ENCODE measurements at places on chromosomes 11 and 22. TPM values are rescaled to one million over a fixed set of nuclear protein-coding genes. Genes with fewer than 3 reads are reported as not detected.

DNA sequence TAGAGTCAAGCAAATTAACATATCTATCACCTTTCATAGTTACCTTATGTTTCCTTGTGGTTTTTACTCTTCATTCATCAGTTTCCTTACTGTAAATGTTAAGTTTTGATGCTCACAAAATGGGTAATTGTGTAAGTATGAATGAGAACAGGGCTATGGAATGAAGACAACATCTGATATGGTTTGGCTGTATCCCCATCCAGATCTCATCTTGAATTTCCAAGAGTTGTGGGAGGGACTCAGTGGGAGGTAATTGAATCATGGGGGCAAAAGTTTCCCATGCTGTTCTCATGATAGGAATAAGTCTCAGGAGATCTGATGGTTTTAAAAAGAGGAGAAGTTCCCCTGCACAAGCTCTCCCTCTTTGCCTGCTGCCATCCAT lies 107.6 kb downstream of the CCDC34 start:
- H3K4me1 ChIP-seq, result no peaks in the 10 kb centered on the region
- H3K27me3 ChIP-seq, result peaks cover 12% of the 10 kb centered on the region
- no peak overlapping the region for H3K27ac ChIP-seq
- H3K36me3 ChIP-seq, result no peaks in the 10 kb centered on the region

The PGR gene
- not detected for total RNA-seq

GRCh38 chr11:1639102-1639620 lies 9.6 kb downstream of the KRTAP5-5 start:
- no peak overlapping the region for H3K4me3 ChIP-seq
- no peak overlapping the region for H3K27ac ChIP-seq
- DNase-seq, result no peak
- no peaks in the 10 kb centered on the region for H3K4me1 ChIP-seq
- H3K36me3 ChIP-seq, result no peaks in the 10 kb centered on the region
- peaks cover 85% of the 10 kb centered on the region for H3K27me3 ChIP-seq

- no peaks in the 10 kb centered on the region for H3K4me1 ChIP-seq
- no peak overlapping the region for H3K27ac ChIP-seq
- no peaks in the 10 kb centered on the region for H3K36me3 ChIP-seq
- no peak overlapping the region for H3K4me3 ChIP-seq
- no peak for DNase-seq
- no peaks in the 10 kb centered on the region for H3K27me3 ChIP-seq
Measured at GRCh38 chr11:103773537-103773936, 262.9 kb upstream of the DDI1 start.

DNA sequence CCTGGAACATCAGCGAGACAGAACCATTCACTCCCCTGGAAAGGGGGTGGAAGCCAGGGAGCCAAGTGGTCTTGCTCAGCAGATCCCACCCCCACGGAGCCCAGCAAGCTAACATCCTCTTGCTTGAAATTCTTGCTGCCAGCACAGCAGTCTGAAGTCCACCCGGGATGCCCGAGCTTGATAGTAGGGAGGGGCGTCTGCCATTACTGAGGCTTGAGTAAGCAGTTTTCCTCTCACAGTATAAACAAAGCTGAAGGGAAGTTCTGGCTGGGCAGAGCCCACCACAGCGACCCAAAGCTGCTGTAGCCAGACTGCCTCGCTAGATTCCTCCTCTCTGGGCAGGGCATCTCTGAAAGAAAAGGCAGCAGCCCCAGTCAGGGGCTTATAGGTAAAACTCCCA lies 764.8 kb upstream of the LUZP2 start:
- no peaks in the 10 kb centered on the region for H3K36me3 ChIP-seq
- peaks cover 13% of the 10 kb centered on the region for H3K4me1 ChIP-seq
- no peaks in the 10 kb centered on the region for H3K27me3 ChIP-seq
- H3K27ac ChIP-seq, result no peak overlapping the region

The LRRC74B gene
- total RNA-seq, result not detected

GRCh38 chr22:20486229-20486628 lies 9.4 kb downstream of the KLHL22 start:
- H3K27ac ChIP-seq, result no peak overlapping the region
- no peaks in the 10 kb centered on the region for H3K4me1 ChIP-seq
- DNase-seq, result no peak
- H3K36me3 ChIP-seq, result no peaks in the 10 kb centered on the region
- no peak overlapping the region for H3K4me3 ChIP-seq
- H3K27me3 ChIP-seq, result no peaks in the 10 kb centered on the region

DNA sequence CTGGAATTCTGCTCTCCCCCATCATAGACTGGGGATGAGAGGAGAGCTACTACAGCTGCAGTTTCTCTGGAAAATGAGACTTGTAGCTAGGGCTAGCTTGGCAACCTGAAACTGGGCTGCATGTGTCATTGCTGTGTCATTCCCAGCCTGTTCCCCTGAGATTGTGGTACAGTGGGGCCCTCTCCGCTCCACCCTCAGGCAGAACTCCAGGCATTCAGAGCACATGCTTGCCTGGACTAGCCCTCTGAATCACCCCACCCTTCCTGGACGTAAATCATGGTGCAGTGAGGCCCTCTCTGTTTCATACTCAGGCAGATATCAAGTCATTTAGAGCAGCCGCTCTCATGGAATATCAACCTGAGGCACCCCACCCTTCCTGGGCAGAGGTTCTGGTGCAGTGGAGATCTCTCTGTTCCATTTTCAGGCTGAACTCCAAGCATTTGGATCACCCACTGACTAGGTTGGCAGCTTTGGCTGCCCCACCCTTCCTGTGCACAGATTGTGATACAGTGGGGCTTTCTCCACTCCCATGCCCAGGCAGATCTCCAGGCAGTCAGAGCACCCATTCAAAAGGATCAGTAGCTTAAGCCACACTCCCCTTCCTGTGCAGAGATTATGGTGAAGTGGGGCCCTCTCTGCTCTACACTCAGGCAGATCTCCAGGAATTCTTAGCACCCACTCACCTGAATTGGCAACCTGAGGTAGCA lies 274.4 kb downstream of the C11orf87 start:
- H3K27me3 ChIP-seq, result no peaks in the 10 kb centered on the region
- H3K4me1 ChIP-seq, result no peaks in the 10 kb centered on the region
- no peak overlapping the region for H3K27ac ChIP-seq
- DNase-seq, result no peak

DNA sequence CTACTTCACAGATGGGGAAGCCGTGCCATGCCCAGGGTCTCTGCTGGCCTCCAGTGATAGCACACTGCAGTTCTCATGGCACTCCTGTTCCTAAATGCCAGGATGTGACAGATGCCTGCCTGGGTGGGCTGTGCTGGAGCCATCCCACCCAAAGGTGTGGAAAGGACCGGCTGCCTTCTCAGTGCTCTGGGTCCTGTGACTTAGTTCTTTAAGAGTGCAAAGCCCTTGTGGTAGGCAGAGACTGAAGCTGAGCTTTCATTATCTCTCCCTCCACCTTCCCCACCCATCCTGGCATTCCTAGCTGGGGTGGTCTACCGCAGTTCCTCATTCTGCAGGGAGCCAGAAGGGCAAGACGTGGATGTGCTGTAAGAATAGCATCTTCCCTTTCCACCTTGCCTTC lies 150.1 kb downstream of the CEP164 start:
- no peaks in the 10 kb centered on the region for H3K4me1 ChIP-seq
- no peak for DNase-seq
- H3K27me3 ChIP-seq, result peaks cover 75% of the 10 kb centered on the region
- H3K36me3 ChIP-seq, result peaks cover 6% of the 10 kb centered on the region
- H3K27ac ChIP-seq, result no peak overlapping the region

The SHISAL1 gene
- not detected for total RNA-seq

DNA sequence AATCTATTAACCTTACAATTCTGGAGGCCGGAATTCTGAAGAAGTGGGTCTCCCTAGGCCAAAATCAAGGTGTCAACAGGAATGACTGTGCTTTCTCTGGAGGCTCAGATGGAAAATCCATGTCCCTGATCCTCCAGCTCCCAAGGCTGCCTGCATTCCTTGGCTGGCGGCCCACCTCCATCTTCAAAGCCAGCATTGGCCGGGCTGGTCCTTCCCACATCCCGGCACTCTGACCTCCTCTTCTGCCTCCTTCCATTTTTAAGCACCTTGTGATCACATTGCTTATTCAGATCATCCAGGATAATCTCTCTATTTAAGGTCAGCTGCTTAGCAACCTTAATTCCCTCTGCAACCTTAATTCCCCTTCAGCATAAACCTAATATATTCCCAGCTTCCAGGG lies 22.7 kb upstream of the CTSD start:
- no peak overlapping the region for H3K27ac ChIP-seq
- no peak for DNase-seq
- H3K27me3 ChIP-seq, result peaks cover 14% of the 10 kb centered on the region

The OR4C15 gene
- total RNA-seq, result not detected

The NTM gene
- not detected for total RNA-seq

The NECTIN1 gene
- total RNA-seq, result 28.5 TPM

GRCh38 chr11:79374727-79375126 lies 66.1 kb downstream of the TENM4 start:
- H3K27me3 ChIP-seq, result no peaks in the 10 kb centered on the region
- no peaks in the 10 kb centered on the region for H3K36me3 ChIP-seq
- no peak overlapping the region for H3K4me3 ChIP-seq
- H3K27ac ChIP-seq, result no peak overlapping the region
- no peak for DNase-seq

DNA sequence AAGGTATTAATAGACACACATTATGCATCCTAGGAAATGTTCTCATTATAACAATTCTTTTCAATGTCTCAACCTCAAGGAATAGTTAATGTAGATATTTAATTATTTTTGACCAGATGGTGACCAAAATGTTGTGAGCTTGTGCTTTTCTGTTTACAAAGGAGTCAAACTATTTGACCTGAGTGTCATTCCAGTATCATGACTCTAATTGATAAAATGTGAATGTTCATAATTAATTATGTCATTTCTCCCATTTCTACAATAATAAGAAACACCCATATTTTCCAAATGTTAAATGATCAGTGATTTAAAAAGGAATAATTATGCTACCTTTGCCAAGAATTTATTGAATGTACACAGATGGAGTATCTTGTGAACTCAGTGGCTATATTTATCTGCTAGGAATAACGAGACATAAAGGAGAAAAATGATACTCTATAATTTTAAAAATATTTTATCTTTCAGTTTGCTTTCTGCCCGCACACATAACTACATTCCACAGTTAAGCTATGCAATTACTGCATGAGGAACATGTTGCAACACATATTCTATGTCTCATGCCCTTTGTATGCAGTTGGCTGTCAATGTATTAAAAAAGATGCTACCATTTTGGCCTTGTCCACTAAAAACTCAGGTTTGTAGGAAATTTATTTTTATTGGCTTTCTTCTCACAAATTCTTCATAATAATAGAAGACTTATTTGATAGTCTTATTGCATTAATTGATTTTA lies 376.7 kb upstream of the CCDC179 start:
- H3K4me3 ChIP-seq, result no peak overlapping the region
- no peaks in the 10 kb centered on the region for H3K4me1 ChIP-seq
- no peaks in the 10 kb centered on the region for H3K36me3 ChIP-seq
- DNase-seq, result no peak

GRCh38 chr11:81644239-81644840 lies 1089.3 kb downstream of the FAM181B start:
- no peak for DNase-seq
- no peak overlapping the region for H3K27ac ChIP-seq
- H3K4me3 ChIP-seq, result no peak overlapping the region
- no peaks in the 10 kb centered on the region for H3K36me3 ChIP-seq
- H3K4me1 ChIP-seq, result no peaks in the 10 kb centered on the region
- H3K27me3 ChIP-seq, result no peaks in the 10 kb centered on the region

GRCh38 chr11:65791719-65792213 lies 4.9 kb downstream of the OVOL1 start:
- DNase-seq, result peak; percentile 76

- H3K4me1 ChIP-seq, result no peaks in the 10 kb centered on the region
- H3K27ac ChIP-seq, result no peak overlapping the region
- H3K27me3 ChIP-seq, result no peaks in the 10 kb centered on the region
- no peak overlapping the region for H3K4me3 ChIP-seq
Measured at GRCh38 chr11:27525824-27526516, 19.4 kb upstream of the LIN7C start.

- no peak overlapping the region for H3K27ac ChIP-seq
- H3K4me1 ChIP-seq, result peaks cover 27% of the 10 kb centered on the region
- no peak overlapping the region for H3K4me3 ChIP-seq
- peaks cover 7% of the 10 kb centered on the region for H3K36me3 ChIP-seq
Measured at GRCh38 chr11:86039094-86039493, 29.8 kb downstream of the PICALM start.

GRCh38 chr11:88115828-88116755 lies 59.2 kb downstream of the RAB38 start:
- H3K4me1 ChIP-seq, result no peaks in the 10 kb centered on the region
- H3K4me3 ChIP-seq, result no peak overlapping the region

DNA sequence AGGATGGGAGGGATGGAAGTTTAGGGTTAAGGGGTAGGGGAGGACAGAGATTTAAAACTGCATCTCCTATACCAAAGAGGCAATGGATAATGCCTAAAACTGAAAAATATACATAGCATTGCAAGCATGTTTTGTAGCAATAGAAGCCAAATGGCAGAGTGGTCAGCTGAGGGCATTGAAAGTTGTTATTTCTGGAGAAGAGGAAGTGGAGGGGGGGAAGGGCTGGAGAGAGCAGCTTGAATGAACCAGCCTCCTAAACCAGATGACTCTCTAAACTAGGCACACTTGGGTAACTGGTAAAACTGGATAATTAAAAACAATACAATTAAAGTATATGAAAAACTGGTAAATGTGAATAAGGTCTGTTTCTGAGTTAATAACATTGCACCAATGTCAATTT lies 70.3 kb upstream of the TP53I11 start:
- no peaks in the 10 kb centered on the region for H3K36me3 ChIP-seq
- no peak overlapping the region for H3K27ac ChIP-seq
- no peaks in the 10 kb centered on the region for H3K4me1 ChIP-seq
- H3K27me3 ChIP-seq, result peaks cover 61% of the 10 kb centered on the region
- no peak overlapping the region for H3K4me3 ChIP-seq

- DNase-seq, result no peak
- H3K4me3 ChIP-seq, result no peak overlapping the region
- H3K27me3 ChIP-seq, result no peaks in the 10 kb centered on the region
- no peaks in the 10 kb centered on the region for H3K4me1 ChIP-seq
- H3K27ac ChIP-seq, result no peak overlapping the region
Measured at GRCh38 chr22:48727454-48728058, 1100.1 kb downstream of the BRD1 start.

DNA sequence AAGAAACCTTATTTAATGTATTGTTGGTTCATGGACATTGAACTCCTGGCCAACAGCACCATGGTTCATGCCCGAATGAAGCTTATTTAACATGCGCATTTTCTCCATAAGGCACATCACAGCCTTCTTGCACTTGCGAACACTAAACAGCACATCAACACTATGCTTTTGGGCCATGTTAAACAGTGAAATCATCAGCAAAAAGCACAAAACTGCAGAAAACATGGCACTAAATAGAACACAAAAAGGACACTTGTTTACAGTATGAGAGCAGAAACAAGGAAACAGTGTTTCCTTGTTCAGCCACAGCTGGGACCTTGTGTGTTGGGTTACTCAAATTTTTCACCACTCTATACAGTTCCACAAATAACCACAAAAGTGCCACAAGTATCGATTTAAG lies 122.3 kb downstream of the MSANTD4 start:
- DNase-seq, result no peak
- H3K4me1 ChIP-seq, result no peaks in the 10 kb centered on the region
- H3K27ac ChIP-seq, result no peak overlapping the region
- no peak overlapping the region for H3K4me3 ChIP-seq
- H3K27me3 ChIP-seq, result no peaks in the 10 kb centered on the region
- H3K36me3 ChIP-seq, result no peaks in the 10 kb centered on the region

The TMEM121B gene
- total RNA-seq, result 0.42 TPM

The RAG2 gene
- total RNA-seq, result not detected

The MPEG1 gene
- not detected for total RNA-seq

GRCh38 chr11:69094111-69094914 lies 45.6 kb downstream of the TPCN2 start:
- H3K27me3 ChIP-seq, result no peaks in the 10 kb centered on the region
- no peak for DNase-seq
- peaks cover 6% of the 10 kb centered on the region for H3K36me3 ChIP-seq
- no peak overlapping the region for H3K27ac ChIP-seq
- no peak overlapping the region for H3K4me3 ChIP-seq
